ENCODE measurements at places on chromosomes 5 and 9.

DNA sequence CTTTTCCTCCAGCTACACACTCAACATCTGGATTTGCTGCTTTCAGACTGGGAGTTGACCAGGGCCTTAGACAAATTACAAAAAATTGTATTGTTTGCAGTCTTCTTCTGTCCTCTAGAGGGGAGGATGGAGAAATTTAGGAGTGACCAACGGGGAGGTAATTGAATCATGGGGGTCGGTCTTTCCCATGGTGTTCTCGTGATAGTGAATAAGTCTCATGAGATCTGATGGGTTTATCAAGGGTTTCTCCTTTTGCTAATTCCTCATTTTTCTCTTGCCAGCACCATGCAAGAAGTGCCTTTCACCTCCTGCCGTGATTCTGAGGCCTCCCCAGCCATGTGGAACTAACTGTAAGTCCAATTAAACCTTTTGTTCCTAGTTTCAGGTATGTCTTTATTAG is 4.2 kb downstream of the IFNA8 start:
- DNase-seq = no peak

DNA sequence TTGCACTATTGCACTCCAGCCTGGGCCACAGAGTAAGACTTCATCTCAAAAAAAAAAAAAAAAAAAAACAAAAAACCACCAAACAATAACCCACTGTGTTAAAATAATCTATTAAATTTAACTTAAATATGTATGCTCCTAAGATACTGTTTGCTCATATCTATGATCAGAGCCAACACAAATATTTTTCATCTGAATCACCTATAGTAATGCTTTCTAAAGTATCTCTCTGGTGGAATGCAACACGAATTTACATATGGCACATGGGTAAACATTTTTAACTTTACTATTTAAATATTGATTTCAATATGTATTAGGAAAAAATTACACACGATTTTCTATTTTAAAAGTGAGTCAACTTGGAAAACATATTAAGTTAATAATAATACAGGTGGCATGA is 196.4 kb downstream of the RFX3 start:
- no peak for DNase-seq

GRCh38 chr9:16823906-16824305 is 46.6 kb downstream of the BNC2 start:
- no peak for DNase-seq

DNA sequence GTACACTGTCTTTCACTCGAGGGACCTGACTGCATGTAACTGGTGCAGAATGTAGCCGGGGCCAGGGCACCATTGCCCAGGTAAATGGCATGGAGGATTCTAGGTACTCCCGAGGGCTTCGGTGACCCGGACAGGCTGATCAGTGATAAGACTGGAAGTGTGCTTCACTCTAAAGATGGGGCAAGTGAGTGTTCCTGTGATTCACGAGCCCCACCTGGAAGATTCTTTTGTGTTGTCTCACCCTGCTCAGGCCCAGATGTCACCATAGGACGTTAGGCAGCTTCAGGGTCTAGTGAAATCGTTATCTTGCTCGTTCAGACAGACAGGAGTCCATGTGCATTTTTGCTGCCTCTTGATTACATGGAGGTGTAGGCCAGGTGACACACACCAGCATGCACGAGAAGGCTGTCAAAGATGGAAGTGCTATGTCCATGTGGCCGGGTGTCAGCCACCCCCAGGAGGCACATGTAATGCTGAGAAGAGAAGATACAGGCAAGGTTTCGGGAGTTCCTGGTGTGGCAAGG is 73.9 kb downstream of the WNK2 start:
- no peak for DNase-seq

- no peak for DNase-seq
Observed at GRCh38 chr9:79765466-79765865, 193.7 kb downstream of the TLE4 start.

GRCh38 chr9:123115146-123115913 is 81.9 kb downstream of the GPR21 start:
- no peak for DNase-seq

DNA sequence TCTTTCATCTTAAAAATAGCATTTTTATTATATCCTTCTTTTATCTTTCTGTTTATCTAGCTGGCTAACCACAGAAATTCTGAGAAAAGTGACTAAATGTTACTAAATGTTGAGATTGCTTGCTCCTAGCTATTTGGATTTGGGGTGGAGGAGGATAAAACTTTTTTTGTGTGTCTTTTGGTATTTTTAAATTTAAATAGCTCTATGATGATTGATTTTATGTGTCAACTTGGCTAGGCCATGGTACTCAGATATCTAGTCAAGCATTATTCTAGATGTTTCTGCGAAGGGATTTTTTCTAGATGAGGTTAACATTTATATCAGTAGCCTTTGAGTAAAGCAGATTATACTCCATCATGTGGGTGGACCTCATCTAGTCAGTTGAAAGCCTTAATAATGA is 75.0 kb downstream of the GCNT1 start:
- DNase-seq = no peak

DNA sequence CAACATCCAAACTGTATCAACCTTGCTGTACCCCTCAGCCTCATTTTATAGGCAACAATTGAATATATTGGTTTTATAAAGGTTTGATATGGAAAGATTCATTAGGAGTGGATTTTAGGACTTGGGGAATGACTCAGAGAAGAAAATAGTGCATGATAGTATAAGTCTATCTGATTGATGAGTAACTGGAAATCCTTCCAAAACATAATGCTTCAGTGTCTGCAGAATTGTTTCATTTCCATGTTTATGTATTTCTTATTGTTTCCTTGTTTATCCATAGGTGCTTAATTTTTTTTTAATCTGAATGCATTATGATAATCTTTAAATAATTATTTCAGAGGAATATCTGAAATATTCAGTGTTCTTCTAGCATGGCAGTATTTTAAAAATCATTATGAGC is 12.6 kb downstream of the JAK2 start:
- DNase-seq = no peak

DNA sequence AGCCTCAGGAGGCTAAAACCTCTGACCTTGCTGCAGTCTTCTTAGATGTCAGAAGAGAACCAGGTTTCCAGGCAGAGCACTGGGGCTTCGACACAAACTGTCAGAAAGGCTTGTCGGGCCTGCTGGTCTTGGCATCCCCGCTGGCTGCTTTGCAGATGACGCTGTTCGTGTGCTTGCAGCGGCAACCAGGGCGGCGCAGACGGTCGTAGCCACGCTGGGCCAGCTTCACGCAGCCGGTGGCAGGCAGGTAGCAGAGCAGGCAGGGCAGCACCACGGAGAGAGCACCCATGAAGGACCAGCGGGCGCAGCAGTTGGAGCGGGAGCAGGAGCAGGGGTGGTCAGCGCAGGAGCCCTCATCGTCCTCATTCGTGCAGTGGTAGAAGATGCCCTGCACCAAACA is 10.7 kb downstream of the SPRY4 start:
- DNase-seq = no peak

DNA sequence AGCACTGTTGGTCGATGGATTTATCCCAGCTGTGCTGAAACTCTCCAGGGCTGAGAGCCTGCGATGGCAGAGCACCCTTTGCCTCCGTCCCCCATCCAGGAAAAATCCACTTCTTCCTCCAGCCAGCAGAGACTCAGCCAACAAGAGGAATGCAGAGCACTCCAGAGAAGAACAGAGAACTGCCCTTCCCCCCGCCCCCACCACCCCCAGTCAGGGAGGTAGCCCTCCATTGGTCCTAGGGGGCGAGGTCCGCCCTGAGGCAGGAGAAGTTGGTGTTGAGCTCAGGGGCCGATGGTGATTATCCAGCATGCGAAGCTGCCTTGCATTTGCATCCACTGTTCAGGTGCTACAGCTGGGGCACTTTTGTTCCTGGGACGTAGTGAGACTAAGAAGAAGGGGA is 9.0 kb downstream of the TLX3 start:
- no peak for DNase-seq

DNA sequence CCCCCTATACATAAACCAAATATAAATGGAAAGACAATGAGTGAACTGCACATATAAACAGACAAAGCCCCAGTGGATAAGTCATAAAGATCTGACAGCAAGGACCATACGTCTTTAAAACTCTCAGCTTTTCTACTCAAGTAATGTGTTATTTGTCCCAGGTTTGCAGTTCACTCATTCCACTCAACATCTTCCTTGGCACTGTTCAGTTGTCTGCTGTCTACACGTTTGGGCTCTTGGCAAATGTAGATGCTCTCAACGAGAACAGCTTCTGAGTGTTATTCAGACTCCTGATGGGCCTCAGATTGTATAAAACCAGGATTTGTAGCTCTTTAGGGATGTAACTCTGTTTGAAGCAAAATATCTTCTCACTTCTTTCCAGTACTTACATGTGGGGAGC is 198.2 kb upstream of the SEMA6A start:
- no peak for DNase-seq

- no peak for DNase-seq
Observed at GRCh38 chr5:154844809-154845208, 5.6 kb downstream of the FAXDC2 start.

GRCh38 chr9:118238139-118238538 is 533.9 kb downstream of the TLR4 start:
- DNase-seq = no peak

- no peak for DNase-seq
Observed at GRCh38 chr9:21097817-21098216, 20.1 kb upstream of the IFNB1 start.

DNA sequence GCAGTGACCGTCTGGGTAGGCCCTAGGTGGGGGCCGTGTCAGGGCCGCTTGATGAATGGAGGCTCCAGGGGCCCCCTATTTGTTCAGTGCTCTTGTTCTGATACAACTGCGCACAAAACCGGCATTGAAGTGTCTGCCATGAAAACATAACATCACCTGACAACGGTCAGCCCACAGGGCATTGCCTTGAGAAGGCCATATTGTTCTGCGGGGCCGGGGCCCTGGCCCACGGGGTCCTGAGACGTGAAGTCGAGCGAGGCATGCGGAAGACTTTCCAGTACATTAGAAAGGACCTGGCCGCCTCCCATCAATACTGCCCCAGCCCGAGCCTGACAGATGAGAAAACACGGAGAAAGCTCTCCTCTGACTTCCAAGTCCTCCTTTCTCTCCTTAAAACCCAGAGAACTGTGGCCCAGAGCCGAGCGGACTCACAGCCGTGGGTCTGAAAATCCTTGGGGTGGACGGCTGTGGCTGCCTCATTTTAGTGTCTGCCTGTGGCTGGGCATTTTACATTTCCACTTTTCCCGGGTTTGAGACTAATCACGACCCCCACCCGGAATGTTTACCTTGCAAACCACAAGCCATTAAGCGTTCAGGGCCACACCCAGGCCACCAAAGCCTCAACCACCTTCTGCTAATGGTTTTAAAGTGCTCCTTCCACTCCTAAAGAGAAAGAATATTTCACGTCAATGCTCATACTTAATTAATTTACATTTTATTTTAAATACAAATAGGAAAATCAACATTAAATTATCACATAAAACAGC is 391.0 kb upstream of the IRX2 start:
- DNase-seq = no peak

DNA sequence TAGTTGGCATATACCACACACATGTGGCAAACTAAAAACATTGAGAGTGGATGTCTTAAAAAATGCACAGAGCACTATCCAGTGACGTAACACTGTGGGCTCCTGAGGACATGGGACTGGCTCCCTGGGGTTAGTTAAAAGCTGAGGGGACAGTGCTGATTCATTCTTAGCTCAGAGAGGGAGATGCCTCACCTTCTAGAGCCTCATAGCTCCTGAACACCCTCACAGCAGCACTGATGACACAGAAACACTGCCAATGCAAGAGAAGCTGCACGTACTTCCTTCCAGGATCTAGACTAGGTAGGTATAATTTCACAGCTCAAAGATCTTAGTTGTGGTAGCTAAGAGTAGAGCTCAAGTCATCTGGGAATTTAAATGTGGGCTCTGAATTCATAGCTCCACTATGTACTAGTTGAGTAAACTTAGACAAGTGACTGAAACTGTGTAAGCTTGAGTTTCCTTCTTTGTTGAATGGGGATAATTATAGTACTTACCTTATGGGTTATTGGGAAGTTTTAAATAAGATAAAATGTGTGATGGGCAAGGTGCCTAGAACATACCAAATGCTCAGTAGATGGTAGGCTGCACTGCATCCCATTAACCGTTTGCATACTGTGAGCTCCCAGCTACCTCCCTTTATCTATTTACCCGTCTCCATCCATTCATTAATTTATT is 279.9 kb downstream of the ASTN2 start:
- DNase-seq = no peak

DNA sequence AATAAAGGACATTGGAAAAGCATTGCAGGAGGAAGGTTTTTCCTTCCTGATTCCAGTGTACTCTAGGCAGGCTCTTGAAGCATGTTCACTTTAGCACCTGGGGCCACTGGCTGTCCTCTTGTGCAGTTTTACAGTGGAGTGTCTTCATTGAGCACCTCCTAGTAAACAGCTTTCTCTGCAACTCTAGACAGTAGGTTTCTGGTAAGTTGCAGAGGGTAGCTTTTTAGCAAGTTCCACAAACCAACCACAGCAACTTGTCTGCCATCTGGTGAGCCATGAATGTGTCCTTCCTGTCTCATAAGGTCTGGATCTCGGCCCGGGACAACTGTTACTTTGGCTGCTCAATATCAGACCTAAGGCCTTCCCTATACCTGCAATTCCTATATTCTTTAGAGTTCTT is 488.0 kb downstream of the MAN2A1 start:
- DNase-seq = no peak

DNA sequence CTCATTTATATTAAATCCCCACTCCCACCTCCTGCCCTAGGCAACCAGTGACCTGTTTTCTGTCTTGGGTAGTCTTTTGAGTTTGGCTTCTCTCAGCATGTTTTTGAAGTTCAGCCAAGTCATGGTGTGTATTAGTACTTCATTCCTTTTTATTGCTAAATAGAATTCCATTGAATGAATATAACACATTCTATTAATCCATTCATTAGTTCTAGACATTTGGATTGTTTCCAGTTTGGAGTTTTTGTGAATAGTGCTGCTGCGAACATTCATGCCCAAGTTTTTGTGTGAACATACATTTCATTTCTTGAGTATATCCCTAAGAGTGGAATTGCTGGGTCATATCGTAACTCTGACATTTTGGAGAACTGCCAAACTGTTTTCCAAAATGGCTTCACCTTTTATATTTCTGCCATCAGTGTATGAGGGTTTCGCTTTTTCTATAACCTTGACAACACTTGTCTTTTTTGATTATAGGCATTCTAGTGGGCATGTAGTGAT is 2.7 kb downstream of the ZNF346 start:
- no peak for DNase-seq

DNA sequence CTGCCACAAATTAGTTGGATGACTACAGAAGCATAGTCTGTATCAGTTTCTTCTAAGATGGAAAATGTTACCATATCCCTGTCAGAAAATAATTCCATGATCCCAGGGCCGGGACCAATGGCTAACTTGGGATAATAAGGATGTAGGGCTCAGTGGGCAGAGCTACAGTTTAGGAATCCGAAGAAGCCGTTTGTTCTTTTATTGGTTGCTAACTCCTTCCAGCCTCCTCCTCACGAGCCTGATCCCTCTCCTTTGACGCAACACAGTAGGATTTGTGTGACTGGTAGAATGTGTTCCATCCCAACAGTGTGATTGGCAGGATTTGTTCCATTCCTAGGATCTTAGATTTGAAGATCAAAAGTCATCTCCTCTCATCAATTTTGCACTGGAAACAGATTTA is 496.9 kb downstream of the AGTPBP1 start:
- DNase-seq = no peak

GRCh38 chr9:18941060-18941740 is 91.8 kb downstream of the SAXO1 start:
- DNase-seq = no peak
